ENCODE measurements at places on chromosomes 3 and 15.

DNA sequence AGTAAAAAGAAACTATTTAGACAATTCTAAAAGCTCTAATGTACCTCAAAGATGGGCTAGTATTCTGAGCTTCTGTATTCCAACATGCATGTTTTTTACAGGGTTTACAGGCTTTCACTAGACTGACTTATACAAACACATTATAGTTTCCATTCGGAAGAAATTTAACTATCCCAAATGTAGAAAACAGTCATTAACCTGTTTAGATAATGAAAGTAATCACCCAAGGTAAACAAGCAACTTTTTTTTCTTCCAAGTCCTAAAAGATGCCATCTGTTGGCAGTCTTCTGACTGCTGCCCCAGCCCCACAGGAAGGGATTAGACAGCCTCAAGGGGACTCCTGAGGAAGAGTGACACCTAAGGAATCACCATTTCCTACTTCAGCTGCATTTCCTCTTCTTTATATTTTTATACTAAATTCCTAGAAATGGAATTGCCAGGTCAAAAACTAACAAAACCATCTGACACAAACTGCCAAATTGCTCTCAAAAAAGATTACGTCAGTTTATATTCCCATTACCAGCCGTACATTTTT, 25.5 kb downstream of the SIN3A start:
- DNase-seq: no peak

- DNase-seq: no peak
Observed at GRCh38 chr3:99472385-99472784, 166.0 kb upstream of the COL8A1 start.

- no peak for DNase-seq
Observed at GRCh38 chr3:43542328-43543043, 79.3 kb downstream of the ANO10 start.

DNA sequence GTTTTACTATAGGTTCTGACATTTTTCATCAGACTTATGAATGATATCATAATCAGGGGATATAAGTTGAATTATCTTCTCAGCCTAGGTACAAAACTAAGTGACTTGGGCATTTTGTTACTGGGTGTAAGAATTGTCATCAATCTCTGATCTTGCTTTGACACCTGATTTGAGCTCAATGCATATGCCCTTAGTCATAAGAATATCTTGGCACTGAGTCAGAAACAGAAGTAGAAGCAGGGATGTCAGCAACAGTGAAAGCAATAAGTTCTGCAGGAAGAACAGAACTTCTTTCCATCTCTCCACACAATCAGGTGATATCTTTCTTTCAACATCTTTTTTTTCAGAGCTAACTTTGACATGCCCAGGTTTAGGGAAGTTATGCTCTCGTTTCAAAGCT, 14.6 kb downstream of the SLITRK3 start:
- DNase-seq: no peak

DNA sequence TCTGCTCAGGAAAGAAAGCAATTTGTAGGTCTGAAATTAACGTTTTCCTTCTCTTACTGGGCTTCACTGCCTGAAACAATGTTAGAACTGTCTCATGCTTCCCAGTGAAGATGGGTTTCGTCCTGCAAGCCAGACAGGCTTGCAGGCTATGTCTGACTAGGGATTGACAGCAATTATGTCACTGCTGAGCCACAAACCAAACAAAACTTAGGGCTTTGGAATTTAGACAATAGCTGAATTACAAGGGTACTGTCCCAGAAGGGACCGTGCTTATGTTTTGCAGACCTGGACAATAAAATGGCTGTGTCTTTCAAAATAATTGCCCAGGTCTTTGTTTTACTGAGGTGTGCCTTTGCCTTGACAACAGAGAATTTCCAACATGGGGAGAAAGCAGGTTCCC, 46.3 kb upstream of the CCDC80 start:
- DNase-seq: no peak

DNA sequence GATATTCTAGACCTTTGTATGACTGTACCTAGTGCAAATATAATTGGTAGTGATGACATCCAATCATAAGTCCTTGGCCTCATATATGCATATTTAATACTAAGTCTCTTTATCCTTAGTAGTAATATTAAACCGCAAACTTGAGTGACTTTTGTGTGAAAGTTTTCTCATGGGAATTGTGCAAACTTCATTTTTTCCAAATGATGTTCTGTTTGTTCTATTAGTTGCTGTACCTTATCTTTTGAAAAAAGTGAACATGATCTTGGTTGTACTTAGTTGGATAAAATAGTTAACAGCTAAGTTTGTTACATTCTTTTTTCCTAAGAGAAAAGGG, 43.2 kb downstream of the TMEM45A start:
- DNase-seq: no peak

GRCh38 chr15:74843891-74844299, 939 bp upstream of the ULK3 start:
- no peak for DNase-seq

- peak; percentile 62 for DNase-seq
Observed at GRCh38 chr15:42832576-42832975, 88.0 kb downstream of the TTBK2 start.

- DNase-seq: peak; percentile 26
Observed at GRCh38 chr3:188869628-188870027, 302.1 kb upstream of the TPRG1 start.

GRCh38 chr3:114994554-114995341, 152.3 kb downstream of the ZBTB20 start:
- DNase-seq: no peak

DNA sequence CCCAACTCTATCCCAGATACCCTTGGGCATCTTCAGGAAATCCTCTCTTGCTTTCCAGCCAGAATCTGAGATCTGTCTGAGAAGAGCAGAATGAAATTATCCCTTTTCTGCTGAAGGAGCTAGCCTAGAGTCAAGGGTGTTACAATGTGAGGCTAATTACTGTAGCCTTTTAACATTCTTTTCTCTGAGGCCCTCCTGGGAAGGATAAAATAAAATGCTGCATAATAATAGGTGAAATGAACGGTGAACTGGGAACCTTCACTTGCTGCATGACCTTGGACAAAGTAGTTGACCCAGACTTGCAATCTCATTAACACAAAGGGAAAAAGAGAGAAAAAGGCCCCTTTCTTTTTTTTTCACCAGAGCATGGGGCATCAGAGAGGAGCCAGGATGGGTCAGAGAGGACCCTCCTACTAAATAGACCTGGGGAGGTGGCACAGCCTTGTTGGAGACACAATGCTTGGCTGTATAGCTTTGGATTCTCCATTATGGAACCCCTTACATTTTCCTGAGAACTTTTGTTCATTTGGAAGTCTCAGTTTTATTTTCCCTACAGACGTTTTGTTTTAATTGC, 137.0 kb upstream of the LIPC start:
- no peak for DNase-seq

DNA sequence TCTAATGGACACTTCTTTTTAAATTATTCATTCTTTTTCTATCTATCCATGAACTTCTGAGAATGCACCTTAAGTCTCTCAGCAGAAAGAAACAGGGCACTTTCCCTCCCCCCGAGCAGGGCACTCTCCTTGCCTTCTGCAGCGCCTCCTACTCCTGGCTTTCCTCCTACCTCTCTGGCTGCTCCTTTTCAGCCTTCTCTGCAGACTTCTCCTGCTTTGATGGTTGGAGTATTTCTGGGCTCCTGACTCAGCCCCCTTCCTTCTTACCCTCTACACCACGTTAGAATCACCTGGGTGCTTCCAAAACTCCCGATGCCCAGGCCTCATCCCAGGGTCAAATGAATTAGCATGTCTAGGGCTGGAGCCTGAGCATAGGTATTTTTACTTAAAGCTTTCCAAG, 3.4 kb downstream of the SCN5A start:
- DNase-seq: no peak

DNA sequence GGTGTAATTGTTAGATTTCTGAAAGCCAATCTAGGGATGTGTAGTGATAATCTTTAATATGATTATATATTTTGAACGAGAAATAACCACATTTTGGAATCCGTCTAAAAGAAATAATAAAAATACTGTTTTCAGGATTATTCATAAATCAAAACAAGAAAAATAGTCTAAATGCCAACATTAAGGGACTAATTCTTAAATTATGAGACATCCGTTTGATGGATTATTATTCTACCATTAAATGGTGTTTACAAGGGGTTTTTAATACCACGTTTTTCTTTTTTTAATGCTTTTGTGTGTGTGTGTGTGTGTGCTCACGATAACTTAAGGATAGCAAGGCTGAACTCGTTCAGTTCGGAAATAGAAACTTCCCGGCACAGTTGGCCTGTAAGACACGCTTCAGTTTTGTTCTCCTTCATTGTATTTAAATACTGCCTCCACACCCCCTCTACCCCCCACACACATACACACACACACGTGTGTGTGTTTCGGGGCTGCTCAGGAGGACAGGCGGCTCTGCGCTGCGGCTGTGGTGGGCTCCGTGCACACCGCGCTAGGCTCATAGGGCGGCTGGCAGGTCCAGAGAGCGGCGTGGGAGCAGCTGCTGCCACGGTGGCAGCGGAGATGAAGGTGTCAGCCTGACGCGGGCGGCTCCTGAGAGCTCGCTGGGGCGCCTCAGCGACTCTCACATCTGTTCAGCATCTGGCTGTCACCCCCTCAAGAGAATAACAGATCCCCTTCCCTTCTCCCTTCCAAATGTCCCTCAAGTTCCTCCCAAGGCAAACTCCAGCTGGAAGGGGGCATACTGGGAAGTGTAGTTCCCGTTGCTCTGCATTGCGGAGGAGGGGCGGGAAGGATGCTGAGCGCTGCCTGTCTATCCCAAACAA, 23.0 kb upstream of the ANP32A start:
- no peak for DNase-seq

- no peak for DNase-seq
Observed at GRCh38 chr3:193783166-193783896, 190.3 kb downstream of the OPA1 start.

DNA sequence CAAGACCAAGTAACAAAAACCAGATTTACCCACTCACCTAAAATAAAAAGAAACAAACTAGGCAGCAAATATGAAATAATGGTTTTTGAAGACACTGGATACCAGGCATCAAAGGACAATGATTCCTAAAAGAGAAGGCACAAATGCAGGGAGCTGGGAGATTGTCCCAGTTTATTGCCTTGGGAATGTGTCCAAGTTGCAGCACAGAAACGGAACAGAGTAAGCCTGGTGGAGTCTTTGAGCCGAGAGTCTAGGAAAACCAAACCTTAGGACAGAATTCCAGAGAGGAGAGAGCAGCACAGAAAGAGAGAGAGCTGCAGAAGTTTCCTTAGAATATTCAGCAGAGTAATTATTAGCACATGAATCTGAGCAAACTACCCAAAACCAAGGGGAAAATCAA, 7.8 kb upstream of the ARF4 start:
- DNase-seq: no peak

DNA sequence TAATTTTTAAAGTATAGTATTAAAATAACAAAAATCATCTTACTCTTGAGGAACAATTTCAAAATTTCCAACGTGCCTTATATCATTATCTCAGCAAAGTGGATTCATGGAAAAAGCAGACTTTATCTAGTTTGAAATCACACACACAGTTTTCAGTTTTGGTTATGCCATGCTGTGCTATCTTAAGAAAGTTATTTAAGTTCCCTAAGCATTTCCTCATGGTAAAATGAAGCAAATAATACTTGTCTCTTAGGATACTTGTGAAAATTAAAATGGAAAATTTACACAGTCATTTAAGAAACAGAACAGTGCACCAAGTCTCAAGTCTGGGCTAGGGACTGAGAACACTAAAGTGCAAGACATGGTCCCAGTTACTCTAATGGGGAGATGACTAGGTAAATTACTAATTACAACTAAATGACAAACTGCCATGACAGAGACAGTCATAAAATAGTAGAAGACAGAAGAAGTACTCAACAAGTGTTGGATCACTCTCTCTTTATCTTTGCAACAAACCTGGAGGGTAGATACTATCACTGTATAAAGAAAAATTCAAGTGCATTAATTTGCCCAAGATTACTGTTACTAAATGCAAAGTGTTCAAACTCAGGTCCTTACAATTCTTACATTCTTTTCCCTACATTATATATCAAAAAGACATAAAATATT, 44.8 kb downstream of the DMXL2 start:
- no peak for DNase-seq

GRCh38 chr3:98952404-98952803, 50.9 kb upstream of the DCBLD2 start:
- no peak for DNase-seq

DNA sequence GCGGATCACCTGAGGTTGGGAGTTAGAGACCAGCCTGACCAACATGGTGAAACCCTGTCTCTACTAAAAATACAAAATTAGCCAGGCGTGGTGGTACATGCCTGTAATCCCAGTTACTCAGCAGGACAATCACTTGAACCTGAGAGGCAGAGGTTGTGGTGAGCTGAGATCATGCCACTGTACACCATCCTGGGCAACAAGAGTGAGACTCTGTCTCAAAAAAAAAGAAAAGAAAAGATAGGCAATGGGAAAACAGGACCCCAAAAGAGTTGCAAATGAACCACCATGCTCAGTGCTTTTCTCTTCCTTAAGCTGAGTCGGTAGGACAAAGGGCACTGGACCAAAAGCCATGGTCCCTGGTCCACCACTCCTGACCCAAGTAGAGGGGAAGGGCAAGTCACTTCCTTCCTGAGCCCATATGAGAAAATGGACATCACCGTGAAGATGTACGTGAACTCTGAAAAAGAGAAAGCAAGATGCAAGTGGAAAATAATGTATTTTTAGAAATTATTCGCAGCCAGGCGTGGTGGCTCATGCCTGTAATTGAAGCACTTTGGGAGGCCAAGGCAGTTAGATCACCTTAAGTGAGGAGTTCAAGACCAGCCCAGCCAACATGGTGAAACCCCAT, 2.6 kb downstream of the ITGB5 start:
- DNase-seq: no peak

DNA sequence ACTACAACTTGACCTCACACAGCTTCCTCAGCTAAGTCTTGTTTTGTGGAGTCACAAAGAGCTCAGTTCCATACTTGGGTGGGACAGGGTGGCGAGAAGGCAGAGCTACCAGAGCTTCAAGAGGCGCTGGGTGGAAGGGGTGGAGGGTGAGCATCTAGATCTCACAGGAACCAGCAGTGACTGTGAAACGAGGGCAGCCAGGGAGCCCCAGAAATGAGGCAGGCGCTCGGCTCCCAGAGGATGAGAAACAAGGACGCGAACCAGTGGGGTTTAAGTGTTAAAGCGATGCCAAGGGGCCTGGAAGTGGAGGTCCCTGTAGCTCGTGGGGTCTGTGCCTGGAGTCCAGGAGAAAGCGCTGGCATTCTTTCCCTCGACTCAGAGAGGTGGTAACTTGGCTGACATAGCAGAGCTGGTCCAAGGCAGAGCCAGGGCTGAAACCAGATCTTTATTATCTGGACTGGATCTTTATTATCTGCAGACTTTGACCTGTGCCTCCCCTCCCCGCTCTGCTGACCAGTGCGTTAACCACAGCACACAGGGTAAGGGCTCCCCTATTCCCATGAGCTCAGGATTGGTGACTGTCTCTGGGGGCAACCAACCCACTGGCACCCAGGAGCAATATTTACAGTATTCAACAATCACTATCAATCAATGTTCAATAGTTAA, 26.2 kb upstream of the TRPM1 start:
- no peak for DNase-seq

DNA sequence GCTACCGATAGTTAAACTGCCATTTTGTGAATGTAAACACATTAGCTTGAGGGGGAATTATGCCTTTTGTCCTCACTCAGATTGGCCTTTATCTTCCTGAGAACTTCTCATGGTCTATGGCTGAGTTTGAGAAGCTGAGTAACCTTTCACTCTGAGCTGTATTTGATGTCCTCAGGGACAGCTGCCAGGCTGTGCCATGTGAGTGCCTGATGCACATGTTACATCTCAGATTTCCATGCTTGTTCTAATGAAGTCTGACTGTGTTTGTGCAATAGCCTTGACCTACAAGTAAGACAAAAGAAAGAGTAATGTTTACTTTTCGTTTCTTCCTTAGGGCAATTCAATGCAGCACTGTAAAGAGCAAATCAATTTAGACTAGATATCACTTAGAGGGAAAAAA, 44.1 kb upstream of the ARL6 start:
- DNase-seq: peak; percentile 11

GRCh38 chr3:12964711-12965612, 108.3 kb downstream of the IQSEC1 start:
- DNase-seq: no peak

All from LHCN-M2 (cell line).